ENCODE measurements at places on chromosomes 7 and 10. TPM values are rescaled to one million over a fixed set of nuclear protein-coding genes. Genes with fewer than 3 reads are reported as not detected.

SMURF1 gene
- 11.5 TPM for total RNA-seq

C10orf62 gene
- 0.35 TPM for total RNA-seq

LIPA gene
- total RNA-seq = 16.5 TPM

BAIAP2L1 gene
- 2.0 TPM for total RNA-seq

DNA sequence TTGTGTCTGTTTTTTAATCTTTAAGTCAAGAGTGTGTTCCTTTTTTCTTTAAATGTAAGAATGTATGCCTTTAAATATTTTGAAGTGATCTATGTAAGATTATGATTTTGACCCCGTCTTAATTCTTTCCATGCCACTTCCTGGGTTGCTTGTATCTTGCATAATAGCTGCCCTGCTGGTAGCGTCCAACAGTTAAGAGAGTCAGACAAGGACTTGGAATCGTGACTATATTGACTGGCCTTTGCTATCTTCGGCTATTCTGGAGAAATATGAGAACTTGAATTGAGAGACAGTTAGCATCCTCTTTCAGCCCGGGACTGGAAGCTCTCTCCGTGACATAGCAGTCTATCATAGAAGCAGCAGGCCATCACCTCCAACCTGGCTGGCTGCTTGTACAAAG, 13.0 kb downstream of the NRP1 start:
- no peak for DNase-seq

GRCh38 chr7:41910940-41911600, 208.2 kb upstream of the INHBA start:
- DNase-seq = no peak

GRCh38 chr10:88039496-88040200, 176.2 kb downstream of the PTEN start:
- DNase-seq = no peak

DNA sequence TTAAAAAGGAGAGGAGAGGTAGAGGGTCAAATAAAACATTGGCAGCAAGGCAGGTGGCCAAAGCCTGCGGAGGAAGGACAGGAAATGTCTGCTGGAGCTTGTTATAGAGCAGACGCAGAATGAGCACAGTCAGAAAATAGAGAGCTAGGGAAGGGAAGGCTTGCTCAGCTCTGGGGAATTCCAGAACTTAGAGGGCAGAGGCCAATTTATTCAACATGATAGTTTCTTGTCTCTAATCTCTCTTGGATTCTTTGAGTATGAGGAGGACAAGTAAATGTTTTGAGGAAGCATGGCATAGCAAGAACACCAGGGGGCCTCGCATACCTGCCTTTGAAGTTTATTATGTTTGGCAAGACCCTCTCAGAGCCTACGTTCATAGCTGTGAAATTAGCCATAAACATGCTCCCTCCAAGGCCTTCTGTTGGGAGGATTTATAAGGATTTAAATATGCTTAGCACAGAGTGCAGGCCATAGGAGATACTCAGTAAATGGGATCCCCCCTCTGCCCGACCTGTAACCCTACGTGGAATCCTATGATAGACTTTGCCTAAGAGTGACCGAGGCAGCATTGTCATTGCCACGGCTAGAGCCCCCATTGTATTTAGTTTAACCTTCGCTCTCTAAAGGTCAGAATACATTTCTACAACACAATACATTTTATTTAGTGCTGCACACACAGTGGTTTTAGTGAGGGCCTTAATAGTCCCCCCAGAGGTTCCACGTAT, 293.9 kb downstream of the CCDC3 start:
- DNase-seq = no peak

- no peak for DNase-seq
These were observed 70.8 kb downstream of the HIP1 start for GRCh38 chr7:75667938-75668337.

GRCh38 chr7:12217311-12217710, 6.2 kb downstream of the TMEM106B start:
- DNase-seq = no peak

DNA sequence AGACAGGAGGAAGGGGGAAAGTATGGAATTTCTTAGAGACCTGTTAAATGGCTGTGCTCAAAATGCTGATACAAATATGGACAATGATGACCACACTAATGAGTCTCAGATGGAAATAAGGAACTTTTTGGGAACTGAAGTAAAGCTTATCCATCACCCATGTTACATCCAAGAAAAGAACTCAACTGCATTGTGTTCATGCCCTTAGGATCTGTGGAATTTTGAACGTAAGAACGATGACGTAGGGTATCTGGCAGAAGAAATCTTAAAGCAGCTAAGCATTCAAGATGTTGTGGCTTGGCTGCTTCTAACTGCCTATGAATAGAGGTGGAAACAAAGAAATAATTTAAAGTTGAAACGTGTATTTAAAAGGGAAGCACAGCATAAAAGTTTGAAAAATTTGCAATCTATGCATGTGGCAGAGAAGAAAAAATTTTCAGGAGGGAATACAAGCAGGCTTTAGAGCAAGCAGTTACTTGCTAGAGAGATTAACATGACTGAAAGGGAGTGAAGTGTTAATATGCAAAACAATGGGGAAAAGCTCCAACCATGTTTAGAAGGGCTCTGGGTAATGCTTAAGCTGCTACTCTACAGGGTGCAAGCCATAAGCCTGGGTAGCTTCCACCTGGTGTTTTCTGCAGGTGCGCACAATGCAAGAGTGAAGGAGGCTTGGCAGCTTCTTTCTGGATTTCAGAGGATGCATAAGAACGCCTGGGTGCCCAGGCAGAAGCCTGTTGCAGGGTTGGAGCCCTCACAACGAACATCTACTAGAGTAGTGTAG, 499.7 kb upstream of the SEMA3D start:
- DNase-seq = no peak

DNA sequence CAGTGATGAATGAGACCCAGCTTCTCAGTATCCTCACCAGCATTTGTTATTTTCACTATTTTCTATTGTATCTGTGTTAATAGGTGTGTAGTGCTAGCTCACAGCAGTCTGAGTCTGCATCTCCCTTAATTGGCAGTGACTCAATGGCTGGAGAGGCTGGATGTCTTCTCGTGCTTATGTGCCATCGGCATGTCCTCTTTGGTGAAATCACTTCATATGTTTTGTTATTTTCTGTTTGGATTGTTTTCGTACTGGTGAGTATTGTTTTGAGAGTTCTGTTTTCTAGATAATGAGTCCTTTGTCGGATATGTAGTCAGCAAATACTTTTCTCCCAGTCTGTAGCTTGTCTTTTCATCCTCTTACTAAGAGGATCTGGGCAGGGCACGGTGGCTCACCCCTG, 66.1 kb downstream of the AMZ1 start:
- no peak for DNase-seq

GRCh38 chr10:30169342-30169741, 110.0 kb upstream of the JCAD start:
- DNase-seq = no peak

GRCh38 chr7:16741676-16742075, 11.9 kb upstream of the TSPAN13 start:
- no peak for DNase-seq

Data from left ventricle myocardium superior (tissue), 1 donor.